HL-60 (cell line): ENCODE measurements at places on chromosomes 1 and 21.

DNA sequence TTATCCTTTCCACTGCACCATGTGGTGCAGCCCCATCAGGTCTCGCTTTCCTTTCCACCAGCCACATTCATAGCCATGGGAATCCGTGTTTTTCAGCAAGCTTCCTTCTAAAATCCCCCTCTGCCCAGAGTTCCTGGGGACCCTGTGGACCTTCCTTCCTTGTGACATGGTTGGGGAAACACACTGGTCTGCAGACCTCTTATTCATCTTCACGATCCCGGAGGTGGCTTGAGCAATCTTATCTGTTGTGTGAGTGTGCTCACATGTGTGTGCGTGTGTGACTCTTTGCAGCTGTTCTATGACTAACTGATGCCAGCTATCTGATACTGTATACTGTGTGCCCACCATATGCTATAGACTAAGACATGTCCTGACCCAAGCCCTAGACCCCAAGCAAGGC lies 15.6 kb upstream of the IL10 start:
- no peak for DNase-seq

- DNase-seq: no peak
Observed at GRCh38 chr1:177219554-177220458, 49.0 kb downstream of the BRINP2 start.

DNA sequence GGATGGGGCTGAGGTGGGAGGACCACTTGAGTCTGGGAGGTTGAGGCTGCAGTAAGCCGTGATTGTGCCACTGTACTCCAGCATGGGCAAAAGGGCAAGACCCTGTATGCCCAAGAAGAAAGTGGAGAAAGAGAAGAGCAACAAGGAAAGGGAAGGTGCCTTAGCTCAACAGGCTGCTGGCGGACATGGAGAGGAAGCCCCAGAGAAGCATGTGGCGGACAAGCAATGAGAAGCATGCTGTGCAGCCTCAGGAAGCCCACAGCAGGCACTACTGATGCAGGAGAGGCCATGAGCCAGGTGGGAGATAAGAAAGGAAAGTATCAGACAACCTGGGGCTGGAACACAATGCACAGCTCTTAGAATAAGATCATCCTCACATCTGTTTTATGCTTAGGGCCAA lies 32.6 kb upstream of the GNG4 start:
- DNase-seq: no peak

- DNase-seq: no peak
Observed at GRCh38 chr1:25066731-25067517, 136.8 kb upstream of the RUNX3 start.

DNA sequence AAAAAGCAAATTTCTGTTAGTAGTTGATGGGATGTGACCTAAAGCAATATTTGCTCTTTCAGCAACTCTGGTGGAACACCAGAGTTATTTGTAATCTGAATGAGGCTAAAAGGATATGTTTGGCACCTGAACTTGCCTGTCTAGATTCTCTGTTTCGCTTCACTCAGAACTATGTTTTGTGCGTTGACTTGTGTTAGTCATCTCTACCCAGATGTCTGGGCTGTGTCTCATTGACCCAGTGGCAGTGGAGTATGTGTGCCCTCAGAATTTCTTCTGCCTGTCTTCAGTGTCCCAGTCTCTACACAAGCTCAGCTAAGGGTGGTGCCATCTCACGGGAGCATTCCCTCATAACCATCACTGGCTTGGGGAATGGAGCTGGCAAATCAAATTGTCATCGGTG lies 13.9 kb downstream of the KCNK1 start:
- no peak for DNase-seq

DNA sequence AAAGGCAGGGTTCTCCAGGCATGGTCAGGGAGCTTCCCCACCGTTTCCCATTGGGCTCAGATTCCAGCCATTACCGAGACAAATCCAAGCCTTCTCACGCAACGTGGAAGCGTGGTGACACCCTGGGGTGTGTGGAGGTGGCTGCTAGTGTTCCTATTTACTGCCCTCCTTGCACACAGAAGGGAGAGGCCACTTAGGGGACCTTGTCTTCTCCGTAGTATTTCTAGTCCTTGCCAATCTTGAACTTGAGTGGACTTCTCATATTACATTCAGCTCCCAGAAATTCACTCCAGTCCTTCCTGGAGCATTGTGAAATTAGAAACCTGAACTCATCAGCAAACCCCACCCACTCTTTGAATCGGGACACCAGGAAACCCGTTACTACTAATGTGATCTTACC lies 131.6 kb downstream of the AJAP1 start:
- no peak for DNase-seq

DNA sequence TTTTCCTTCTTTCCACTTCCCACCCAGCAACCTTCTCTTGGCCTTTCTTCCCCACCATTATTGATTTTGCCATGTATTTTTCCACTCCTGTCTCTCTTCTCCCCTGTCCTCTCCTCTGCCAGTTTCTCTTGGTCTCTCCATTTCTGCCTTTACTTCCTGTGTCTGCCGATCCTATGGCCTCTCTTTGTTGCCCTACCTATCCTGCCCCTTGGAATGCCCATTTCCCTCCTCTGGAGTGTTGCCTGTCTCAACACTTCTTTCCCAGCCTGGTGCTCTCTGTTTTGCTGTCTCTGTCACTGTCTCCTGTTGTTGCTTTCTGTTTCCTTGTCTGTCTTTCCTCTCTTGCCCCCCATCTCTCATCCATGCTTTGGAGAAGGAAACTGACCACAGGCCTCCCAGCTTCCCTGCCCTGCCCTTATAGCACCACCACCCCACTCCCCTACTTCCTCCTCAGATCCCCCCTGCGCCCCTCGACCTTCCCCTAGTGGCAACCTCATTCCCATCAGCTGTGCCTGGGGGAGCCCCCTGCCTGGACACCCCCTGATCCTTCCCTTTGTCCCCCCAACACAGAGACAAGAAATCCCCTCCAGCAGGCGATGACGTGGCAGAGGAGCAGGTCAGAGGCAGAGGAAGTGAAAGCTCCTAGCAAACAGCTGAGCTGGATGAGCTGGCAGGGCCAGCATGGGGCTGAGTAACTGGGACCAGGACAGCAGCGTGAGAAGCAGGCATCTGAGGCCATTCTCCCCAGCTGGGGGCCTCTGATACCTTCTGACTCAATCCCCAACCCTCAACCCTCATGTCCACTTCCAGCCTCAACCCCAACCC lies 6.6 kb upstream of the ETV3L start:
- DNase-seq: no peak

DNA sequence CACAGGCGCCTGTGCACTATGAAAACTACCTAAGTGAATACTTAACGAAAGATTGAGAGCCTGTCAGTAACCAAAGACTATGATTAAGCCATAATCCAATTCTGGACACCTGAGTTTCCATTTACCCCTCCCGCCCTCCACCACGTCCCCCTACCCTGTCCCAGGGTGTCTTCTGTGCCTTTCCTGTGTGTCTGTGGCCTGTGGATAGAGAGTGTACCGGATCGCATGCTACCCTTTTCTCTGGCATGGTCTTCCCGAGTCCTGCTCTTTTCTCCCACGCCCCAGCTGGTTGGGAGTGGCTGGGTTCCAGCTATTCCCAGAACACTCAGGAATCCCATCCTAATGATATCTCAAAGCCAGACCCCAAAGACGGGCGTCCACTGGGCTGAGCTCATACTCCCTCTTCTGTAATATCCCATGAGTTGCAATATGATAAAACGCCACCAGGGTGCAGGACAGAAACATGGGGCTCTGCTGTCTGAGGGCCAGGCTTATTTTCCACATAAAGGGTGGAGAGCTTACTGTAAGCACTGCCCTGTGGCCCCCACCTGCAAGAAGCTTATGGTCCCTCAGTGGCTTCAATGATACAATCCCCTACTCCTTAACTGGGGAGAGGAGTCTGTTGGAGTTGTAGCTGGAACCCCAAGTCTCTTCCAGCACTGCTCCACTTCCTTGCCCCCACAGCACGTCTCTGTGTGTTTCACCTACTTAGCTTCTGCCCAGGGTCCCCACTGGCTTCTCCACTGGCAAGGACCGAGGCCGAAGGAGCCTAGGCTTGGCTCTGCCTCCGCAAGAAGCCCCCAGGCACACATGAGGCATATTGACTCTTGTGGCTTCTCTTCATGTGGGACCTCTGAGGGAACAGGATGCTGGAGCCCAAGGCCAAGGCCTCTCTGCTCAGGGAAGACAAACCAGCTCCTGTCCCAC lies 17.6 kb upstream of the ALX3 start:
- DNase-seq: no peak

DNA sequence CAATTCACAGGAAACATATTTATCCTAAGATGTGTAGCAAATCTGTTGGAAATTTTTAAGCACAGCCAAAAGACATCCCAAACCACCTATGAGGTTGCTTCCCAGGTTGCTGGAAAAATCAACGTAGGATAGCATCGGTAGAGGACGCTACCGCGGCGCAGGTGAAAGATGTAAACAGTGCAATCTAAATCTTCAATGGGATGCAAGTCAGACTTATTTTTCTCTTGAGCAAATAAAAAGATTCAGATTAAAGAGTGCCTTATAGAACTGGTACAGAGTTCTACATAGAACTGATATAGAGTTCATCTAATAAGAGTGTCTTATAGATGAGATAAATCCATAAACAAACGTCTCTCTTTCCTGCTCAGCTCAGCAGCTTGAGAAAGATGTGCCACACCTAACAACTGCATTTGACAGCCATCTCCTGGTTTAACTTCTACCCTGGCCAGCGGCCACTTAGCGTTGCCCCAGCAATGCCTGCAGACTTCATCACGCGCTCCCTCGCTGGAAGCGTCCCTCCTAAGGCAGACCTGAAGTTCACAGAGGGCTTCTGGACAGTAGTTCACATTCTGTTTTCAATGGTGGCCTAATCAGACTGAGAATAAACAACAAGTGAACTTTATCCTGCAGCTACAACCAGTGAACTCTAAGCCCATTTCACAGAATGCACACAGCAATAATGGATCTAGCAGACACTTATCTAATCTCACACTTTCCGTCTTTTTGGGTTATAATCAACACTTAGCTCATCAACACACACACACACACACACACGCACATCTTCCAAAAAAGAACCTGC lies 164.5 kb downstream of the TOMM20 start:
- DNase-seq: no peak

- DNase-seq: no peak
Observed at GRCh38 chr1:63277195-63278192, 44.9 kb upstream of the FOXD3 start.

GRCh38 chr1:93436496-93436895 lies 11.4 kb upstream of the FNBP1L start:
- DNase-seq: no peak

DNA sequence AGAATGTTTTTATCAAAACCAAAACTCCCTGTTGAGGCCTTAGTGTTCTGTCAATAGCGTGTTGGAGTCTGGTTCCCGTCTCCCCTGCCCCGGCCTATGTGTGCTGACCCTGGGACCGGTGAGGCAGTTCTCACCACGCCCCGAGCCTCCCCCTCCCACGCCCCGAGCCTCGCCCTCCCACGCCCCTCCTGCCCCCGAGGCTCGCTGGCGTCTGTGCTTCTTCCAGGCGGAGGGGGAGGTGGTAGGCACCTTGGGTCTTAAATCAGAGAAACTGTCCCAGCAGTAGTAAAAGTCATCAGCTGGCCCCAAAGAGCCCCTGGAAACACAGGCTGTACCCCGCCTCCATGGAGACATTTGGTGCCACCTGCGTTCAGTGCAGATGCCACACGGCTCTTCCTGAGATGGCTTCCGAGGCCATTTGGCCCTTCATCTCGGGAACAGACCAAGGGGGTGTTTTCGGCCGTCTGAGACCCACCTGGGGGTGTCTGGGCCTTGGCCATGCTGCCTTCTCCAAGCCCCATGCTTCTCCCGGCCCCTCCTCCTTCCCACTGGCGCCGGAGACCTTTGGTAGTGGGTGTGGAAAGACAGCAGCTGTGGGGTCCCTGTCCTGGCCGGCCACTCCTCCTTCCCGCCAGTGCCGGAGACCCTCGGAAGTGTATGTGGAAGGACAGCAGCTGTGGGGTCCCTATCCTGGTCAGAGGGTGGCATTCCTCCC lies 44.7 kb downstream of the SKI start:
- no peak for DNase-seq

- no peak for DNase-seq
Observed at GRCh38 chr1:30216602-30217001, 506.8 kb downstream of the MATN1 start.

DNA sequence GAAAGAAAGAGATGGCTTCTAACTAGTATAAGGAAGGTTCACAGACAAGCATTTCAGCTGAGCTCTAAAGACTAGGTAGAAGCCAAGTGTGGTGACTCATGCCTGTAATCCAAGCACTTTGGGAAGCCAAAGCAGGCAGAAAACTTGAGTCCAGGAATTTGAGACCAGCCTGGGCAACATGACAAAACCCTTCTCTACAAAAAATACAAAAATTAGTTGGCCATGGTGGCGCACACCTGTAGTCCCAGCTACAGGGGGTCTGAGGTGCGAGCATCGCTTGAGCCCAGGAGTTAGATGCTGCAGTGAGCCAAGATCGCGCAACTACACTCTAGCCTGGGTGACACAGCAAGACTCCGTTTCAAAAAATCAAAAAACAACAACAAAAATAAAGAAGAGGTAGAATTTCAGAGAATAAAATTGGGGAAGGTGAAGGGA lies 27.8 kb downstream of the FBXO42 start:
- no peak for DNase-seq

- DNase-seq: no peak
Observed at GRCh38 chr1:209416716-209417115, 166.8 kb upstream of the CAMK1G start.

DNA sequence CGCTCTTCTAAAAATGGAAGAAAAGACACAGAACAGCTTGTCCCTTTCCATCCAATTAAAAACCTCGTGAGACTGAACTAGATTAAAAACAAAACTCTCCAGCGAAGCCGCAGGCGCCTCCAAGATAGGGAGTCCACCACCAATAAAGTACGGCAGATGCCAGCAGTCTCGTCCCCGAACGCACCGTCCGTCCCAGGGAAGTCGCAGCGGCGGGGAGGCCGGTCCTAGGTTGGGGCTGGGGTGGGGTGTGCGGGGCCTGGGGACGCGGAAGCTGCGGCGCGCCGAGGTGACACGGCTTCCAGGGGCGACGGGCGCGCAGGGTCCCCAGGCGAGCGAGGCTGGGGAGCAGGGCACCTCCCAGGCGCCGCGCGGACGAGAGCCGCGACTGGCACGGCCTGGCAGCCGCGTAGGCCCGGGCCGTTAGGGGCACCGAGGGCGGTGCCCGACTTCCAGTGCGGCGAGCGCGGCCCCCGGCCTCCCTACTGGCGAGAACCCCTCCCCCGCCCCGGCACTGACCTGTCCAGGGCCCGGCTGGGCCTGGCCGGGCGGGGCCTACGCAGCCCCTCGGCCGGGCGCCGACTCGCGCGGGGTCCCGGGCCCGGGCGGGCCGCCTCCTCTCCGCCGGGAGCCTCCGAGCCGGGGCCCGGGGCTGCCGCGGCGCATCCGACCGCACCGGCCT lies 28.3 kb upstream of the A3GALT2 start:
- no peak for DNase-seq

GRCh38 chr1:235357485-235358373 lies 9.5 kb upstream of the TBCE start:
- DNase-seq: no peak

DNA sequence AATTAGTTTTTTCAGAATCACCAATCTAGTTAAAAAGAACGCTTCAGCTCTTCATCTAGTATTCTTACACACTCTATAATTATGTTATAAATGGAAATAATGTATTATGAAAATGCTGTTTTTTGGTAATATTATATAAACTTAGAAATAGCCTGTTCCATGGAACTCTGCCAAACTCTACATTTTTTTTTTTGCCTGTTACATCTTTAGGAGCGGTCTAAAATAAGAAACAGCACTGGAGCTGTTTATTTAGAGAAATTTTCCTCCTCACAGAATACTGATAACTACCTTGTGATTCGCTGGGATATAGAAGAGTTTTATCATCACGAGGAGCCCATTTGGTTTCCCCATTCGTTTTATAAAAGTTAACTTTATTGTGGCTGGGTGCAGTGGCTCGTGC lies 58.5 kb downstream of the PKN2 start:
- no peak for DNase-seq
